ENCODE measurements at places on chromosomes 16 and 17.
A peak's percentile ranks its signal among the peaks of the same experiment; 100 is the strongest.

DNA sequence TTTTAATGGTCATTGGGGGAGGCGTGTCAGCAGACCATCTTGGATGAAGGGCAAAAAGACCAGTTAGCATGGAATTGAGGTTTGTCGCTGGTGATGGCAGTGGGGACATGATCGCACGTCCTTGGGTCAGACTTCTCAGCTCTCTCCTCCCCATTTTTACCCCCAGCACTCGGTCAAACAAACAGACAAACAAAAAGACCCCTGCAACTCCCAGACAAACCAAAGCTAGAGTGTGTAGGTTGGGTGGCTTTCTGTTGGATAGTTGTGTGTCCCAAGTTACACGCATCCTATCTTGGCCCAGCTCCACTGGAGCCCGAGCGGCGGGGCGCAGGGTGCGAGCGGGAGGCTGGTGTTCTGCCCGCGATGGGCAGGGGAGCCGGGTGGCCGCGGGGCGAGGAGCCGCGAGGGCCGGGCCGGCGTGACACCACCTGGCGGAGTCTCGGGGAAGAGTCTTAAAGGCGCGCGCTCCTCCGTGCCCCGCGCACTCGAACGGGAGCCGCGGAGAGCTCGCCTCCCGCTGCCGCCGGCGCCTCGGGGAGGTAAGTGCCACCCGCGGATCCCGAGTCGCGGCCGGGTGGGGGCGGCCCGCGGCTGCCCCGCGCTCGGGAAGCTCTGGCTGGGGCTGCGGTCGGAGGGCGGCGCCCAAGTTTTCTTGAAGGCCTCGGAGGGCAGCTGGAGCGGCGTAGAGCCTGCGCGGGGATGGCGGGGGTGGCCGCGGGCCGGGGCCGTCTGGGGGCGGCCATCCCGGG is 18.5 kb upstream of the NTN1 start:
- no peak for DNase-seq

DNA sequence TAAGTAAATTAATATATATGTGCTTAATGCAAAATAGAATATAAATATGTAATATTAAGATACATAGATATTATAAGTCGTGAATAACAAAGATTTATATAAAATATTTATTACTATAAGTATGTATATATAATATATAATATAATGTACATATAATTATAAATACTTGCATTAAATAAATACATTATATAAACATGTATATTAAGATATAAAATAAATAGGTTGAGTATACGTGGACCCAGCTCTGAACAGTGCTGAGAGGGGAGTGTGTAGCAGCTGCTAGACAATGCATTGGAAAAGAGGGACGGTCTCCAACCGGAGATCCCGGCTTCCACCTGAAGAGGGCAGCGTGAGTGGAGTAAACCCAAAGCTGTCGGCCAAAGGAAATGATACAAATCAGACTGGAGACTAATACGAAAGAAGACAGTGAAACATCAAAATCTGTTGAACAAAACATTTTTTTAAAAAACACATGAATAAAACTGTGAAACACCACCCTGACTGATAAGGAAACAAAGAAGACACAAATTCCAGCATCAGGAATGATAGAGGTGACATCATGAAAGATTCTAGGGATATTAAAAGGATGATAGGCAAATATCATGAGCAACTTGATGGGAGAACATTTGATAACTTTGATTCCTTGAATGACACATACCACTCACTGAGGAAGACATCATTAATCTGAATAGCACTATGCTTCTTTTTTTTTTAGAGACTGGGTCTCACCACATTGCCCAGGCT is 125.4 kb upstream of the CHMP6 start:
- peak; percentile 61 for DNase-seq

DNA sequence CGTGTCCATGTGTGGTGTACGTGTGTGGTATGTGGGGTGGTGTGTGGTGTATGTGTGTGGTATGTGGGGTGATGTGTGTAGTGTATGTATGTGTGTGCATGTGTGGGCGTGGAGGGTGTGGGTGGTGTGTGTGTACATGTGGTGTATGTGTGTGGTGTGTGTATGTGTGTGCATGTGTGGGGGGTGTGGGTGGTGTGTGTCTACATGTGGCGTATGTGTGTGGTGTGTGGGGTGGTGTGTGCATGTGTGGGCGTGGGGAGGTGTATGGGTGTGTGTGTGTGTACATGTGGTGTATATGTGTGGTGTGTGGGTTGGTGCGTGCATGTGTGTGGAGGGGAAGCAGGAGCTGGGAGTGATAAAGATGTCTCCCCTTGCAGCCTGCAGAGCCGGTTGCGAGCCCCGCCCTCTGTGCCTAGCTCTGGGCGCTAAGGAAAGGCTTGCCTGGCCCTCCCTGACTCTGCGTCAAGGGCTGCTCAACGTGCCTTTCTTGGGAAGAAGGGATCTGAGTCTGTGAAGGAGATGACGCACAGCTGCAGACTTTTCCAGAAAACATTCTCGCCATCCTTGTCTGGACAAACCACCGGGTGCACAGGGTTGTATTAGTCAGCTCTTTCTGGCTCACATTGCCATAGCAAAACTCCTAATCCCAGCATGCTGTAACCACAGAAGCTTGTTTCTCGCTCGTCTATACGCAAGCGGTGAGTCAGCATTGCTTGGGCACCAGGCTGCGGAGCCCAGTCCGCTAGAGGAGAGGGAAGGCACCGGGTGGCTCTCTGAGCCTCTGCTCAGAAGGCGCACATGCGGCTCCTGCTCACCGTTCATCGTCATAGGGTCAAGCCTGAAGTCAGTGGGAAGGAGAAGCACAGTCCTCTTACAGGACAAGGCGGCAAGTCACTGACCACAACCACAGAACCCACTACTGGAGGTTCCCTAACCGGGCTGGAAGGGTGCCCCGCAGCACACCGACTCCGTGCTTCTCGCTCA is 2.0 kb upstream of the CD300H start:
- no peak for DNase-seq

DNA sequence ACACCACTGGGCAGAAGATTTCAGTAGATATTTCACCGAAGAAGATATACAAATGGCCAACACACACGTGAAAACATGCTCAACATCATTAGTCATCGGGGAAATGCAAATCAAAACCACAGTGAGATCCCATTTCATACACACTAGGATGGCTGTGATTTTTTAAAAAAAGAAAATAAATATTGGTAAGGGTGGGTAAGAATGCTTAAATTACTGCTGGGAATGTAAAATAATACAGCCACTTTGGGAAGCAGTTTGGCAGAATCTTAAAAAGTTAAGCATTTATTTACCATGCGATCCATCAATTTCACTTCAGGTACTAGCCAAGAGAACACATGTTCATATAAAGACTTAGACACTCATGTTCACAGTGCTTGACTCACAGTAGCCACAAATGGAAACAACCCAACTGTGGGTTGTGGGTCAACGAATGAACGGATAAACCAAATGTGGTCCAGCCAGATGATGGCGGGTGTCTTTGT is 6.5 kb upstream of the C16orf74 start:
- DNase-seq: no peak

DNA sequence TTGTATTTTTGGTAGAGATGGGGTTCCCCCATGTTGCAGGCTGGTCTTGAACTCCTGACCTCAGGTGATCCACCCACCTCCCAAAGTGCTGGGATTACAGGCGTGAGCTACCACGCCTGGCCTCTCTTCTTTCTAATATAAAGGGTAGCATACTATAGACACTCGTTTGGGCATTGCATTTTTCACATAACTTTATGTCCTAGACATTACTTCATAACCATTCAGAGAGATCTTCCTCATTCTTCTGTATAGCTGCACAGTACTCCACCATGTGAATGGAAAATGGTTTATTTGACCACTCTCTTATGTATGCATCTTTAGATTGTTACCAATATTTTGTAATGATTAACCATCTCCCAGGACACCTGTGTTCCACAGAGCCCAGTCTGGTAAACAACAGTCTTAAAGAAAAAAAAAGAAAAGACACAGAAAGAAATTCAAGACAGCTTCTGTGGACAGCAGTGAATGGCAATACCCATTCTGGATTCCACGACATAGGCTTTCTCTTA is 42.1 kb downstream of the TK2 start:
- no peak for DNase-seq

DNA sequence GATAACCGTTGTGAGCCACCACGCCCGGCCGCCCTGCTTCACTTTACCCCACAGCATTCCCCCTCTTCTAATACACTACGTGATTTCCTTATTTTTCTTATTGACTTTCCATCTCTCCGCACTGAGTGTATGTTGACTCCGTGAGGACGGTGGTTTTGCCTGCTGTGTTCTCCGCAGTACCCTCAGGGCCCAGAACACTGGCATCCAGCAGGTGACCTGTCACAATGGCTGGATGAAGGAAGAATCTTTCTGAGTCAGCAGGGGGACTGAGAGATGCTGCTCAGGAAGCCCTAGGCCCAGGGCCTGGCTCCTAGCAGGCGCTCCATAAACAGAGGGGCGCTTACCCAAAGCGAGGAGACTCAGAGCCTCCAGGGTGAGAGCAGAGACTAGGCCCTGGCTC is 79.5 kb downstream of the RTN4RL1 start:
- DNase-seq: no peak

DNA sequence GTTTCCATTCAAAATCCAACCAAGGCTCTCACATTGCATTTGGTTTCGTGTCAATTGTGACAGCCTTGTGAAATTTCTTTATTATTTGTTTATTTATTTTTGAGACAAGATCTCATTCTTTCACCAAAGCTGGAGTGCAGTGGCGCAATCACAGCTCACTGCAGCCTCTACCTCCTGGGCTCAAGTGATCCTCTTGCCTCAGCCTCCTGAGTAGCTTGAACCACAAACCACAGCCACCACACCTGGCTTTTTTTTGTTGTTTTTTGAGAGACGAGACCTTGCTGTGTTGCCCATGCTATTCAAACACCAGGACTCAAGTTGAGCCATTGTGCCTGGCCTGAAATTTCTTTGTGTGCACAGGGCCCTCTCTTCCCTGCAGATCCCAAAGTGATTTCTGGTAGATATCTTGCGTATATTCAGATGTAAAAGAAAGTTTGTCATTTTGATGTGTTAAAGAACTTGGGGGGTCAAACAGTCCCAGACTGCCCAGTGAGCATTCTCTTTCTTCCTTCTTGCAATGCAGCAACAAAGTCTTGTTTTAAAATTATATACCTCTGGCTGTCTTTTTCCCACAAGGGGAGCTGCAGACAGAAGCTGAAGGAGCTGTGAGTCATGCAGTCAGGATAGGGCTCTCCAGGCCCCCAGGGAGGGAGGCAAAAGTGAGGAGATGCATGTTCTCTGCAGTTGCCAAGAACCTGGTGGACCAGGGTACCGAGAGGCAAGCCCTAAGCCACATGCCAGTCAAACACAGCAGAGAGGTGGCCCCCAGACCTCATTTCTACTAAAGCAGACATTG is 15.5 kb upstream of the USP22 start:
- DNase-seq: no peak

- DNase-seq: no peak
These were observed 89.3 kb upstream of the GSE1 start for GRCh38 chr16:85523602-85524364.

GRCh38 chr17:42438600-42439567 is 15.8 kb upstream of the CAVIN1 start:
- no peak for DNase-seq

DNA sequence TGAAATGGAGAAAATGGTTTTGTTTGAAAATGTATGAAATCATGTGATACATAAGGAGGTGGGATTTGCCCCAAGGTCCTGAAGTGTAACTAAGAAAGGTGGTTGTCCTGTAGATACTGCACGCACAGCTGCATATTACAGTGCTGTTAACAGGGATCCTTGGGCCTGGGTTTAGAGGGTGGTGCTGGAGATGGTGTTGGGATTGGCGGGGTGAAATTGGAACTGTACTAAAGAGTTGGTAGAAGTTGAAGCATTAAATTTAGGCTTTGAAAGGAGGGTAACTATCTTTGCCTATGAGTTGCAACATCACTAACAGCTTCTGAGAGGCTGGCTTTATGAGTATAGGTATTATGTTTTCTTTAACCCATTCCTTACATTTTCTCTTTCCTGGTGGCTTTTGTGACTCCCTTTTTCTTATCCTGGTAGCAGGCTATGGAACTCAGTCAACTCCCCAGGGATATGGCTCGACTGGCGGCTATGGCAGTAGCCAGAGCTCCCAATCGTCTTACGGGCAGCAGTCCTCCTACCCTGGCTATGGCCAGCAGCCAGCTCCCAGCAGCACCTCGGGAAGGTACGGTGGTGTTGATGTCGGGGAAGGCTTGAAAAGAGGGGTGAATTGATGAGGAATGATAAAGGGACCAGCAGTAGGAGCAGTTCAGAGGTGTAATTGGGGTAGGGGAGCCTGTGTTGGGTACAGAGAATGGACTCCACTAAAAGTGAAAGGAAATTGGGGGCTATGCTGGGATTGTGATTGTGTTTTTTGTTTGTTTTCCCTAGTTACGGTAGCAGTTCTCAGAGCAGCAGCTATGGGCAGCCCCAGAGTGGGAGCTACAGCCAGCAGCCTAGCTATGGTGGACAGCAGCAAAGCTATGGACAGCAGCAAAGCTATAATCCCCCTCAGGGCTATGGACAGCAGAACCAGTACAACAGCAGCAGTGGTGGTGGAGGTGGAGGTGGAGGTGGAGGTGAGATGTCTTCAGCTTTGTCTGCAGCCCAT is 3.8 kb downstream of the FUS start:
- DNase-seq: no peak

DNA sequence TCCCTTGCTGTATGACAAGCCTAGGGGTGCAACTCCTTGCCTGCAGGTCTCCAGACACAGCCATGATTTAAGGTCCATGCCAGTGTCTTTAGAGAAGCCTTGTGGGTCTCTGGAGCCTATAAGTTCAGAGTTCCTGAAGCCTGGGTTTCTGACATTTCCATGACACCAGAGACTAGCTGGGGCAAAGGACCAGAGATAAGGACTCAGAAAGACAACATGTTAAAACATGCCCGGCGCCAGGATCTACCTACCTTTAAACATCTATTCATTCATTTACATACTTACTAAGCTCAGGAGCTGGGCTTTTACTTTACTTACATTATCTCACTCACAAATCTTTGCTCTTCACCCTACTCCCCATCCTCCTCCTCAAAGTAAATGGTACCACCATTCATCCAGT is 1.5 kb downstream of the MRPL27 start:
- no peak for DNase-seq

DNA sequence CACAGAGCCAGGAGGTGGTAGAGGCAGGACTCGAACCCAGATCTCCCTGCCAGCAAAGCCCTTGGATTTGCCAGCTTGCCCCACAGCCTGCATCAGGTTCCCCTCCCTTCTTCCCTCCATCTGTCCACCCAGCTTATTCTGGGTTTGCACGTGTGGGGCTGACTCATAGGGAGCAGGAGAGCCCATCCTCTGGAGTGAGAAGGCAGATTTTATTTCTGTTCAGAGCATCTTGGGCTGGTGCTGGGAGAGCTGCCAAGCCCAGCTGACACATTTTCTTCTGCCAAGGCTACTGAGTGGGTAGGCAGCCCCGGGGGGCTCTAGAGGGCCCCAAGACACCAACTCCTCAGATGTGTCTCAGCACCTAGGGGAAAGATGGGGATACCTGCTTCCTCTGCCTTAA is 106.3 kb upstream of the CRHR1 start:
- DNase-seq: no peak

Data from activated CD4-positive, alpha-beta T cell treated with anti-CD3 and anti-CD28 coated beads, Interleukin-2, amount 50 U/mL, for 24 hours (primary cell).